ENCODE measurements at places on chromosomes 1 and 21.
A peak's percentile ranks its signal among the peaks of the same experiment; 100 is the strongest.

DNA sequence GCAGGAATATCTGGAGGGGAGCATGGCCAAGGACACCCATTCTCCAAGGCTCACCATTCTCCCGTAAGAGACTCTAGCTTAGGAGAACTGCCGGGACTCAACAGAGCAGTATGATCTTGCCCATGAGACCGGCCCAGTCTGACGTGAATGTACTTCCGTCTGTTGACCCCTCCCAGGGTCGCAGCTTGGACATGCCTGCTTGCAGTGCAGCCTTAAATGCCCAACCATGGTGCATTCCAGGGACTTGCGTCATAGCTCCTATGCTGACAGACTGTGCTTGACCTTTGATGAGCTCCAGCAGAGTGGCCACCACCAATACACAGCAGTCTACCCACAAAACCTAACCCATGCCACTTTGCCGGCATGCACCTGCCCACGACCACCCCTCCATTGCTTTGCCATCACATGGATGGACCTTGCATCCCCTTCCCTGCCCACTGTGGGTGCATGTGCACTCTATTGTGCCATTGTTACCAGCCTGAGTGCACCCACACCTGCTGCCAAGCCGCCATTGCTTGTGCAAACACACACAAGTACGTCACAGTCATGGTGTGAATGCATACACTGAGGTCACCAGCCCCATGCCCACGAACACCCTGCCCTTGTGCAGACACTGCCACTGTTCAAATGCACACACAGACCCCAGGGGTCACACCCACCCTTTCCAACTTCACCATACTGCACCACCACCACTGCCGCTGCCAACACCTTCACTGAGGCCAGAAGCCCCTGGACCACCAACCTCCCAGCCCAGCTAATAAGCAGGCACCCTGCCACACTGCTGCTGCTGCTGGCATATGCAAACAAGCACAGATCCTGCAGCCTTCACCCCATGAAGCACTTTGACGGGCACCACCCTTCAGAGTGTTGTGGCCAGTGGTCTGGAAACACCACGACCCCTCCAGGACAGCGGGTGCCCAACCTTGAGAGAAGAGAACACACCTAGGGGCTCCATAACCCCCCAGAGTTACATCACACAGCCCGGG is 1141.3 kb downstream of the BRINP3 start:
- no peak for DNase-seq

- no peak for DNase-seq
Measured at GRCh38 chr1:219374046-219374566, 200.4 kb downstream of the LYPLAL1 start.

- no peak for DNase-seq
Measured at GRCh38 chr1:62084310-62084890, 110.2 kb upstream of the L1TD1 start.

- DNase-seq = no peak
Measured at GRCh38 chr1:88169939-88170338, 514.1 kb upstream of the PKN2 start.

DNA sequence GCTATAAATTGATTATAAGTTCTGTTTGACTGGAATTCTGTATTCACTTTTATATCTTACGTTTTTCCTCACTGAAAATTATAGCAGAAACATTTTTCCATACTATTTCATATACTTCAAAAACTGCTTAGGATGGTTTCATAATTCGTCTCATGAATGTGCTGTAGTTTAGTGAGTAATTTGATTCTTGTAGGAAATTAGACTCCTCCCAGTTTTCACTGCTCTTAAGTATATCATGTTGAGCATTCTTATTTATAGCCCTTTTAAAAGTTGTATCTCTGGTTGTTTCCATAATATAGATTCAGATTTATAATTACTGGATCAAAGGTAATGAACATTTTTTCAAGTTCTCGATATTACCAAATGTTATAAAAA is 250.6 kb downstream of the FMN2 start:
- no peak for DNase-seq

DNA sequence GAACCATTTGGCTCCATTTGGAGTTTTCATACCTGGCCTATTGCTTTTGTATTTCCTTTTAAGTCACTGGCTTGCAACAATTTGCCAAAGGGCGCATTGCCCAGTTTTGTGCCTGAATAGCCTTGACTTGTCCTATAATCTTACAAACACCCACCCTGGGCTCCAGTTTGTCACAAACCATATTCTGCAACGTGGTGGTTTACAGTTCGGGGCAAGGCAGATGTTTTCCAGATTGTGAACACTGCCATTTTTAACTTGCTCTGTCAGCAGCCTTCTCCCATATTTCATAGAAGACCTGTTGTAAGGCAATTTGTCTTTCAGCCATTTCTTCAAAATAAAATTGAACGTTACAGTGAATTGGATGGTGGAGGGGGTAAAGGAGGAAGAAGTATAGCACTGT is 53.2 kb upstream of the UBE2U start:
- DNase-seq = no peak

DNA sequence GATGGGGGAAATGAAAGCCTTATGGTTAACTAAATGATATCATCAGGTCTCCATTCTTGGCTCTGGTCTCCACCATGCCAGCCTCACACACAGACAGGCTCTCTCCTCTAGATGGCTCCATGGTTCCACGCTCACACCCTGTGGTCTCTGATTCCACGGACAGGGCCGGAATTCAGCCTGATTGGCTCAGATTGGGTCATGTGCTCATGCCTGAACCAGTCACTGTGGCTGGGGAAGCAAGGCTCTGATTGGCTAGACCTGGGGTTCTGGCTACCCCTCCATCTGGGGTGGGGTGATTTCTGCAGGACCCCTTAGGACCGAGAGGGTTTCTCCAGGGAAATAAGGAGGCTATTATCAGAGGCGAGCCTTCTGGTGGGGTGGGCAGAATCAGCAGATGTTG is 277.0 kb downstream of the PTPRU start:
- peak; percentile 34 for DNase-seq

- DNase-seq = no peak
Measured at GRCh38 chr1:234504969-234505768, 26.2 kb upstream of the TARBP1 start.

- DNase-seq = no peak
Measured at GRCh38 chr1:69976896-69977295, 228.5 kb downstream of the LRRC40 start.

- DNase-seq = no peak
Measured at GRCh38 chr21:41921021-41921420, 32.8 kb downstream of the C2CD2 start.

DNA sequence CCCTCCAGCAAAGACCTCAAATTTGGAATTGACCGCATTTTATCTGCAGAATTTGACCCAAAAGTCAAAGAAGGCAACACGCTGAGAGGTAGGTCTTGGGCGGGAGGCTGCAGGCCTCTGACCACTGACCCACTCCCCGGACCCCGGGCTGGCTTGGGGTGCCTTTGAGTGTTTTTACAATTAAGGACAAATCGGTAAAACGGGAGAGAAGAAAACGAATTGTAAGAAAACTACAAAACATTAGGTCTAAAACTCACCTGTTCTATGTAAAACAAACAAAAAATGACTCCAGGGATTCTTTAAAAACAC is 1.1 kb downstream of the HLX start:
- DNase-seq = no peak

GRCh38 chr1:187114792-187115191 is 286.0 kb downstream of the PLA2G4A start:
- no peak for DNase-seq

GRCh38 chr1:222167896-222168295 is 380.0 kb downstream of the HHIPL2 start:
- no peak for DNase-seq

DNA sequence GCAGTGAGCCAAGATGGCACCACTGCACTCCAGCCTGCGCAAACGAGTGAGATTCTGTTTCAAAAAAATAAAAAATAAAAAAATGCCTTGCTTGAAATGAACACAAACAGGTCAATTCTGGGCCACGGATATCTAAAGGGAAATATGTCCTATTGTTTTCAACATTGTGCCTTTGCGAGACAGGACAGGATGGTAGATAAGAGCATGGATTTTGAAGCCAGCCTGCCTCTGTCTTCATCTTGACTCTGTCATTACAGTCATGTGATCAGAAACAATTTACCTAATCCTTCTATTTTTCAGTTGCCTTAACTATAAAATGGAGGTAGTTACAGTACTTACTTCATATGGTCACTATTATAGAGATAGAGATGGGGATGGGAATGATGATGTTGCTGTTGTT is 56.7 kb upstream of the ZSWIM5 start:
- DNase-seq = no peak

- DNase-seq = peak; percentile 83
Measured at GRCh38 chr21:25487046-25487594, 120.2 kb downstream of the MRPL39 start.

- no peak for DNase-seq
Measured at GRCh38 chr21:42563261-42563660, 49.6 kb downstream of the SLC37A1 start.

- no peak for DNase-seq
Measured at GRCh38 chr1:7586031-7586941, 184.8 kb upstream of the VAMP3 start.

GRCh38 chr1:177340601-177341067 is 169.9 kb downstream of the BRINP2 start:
- DNase-seq = peak; percentile 27

GRCh38 chr1:94125551-94126514 is 4.9 kb upstream of the ABCA4 start:
- no peak for DNase-seq

- DNase-seq = no peak
Measured at GRCh38 chr21:34280959-34281358, 82.8 kb upstream of the KCNE2 start.

- no peak for DNase-seq
Measured at GRCh38 chr1:8545078-8545477, 227.2 kb downstream of the SLC45A1 start.

- DNase-seq = peak; percentile 57
Measured at GRCh38 chr1:151494741-151495281, 16.4 kb upstream of the CGN start.

GRCh38 chr1:18899363-18900049 is 2.8 kb downstream of the ALDH4A1 start:
- DNase-seq = no peak

GRCh38 chr1:82849460-82849859 is 1048.7 kb downstream of the ADGRL2 start:
- no peak for DNase-seq

GRCh38 chr1:4481451-4481850 is 173.0 kb upstream of the AJAP1 start:
- no peak for DNase-seq

GRCh38 chr1:56129837-56130236 is 449.5 kb downstream of the PLPP3 start:
- DNase-seq = no peak

- no peak for DNase-seq
Measured at GRCh38 chr1:117587499-117588356, 18.1 kb upstream of the TENT5C start.

DNA sequence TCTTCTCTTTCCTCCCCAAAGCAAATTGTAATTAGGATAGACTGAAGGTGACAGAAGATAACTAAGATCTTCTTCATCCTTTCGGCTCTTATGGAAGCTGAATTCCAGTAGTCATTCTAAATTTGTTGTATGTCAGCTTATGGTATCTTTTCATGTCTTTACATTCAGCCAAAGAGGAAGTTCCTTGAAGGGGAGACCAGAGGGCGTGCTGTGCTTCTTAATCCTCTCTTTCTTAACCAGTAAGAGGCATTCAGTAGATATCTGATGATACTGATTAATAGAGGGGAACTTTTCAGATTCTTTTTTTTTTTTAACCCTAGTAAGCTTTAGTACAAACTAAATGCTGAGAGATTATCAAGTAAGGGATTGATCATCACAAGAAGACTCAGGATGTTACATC is 102.3 kb downstream of the OSBPL9 start:
- DNase-seq = no peak

- DNase-seq = no peak
Measured at GRCh38 chr1:19153169-19153568, 56.9 kb downstream of the UBR4 start.

- DNase-seq = no peak
Measured at GRCh38 chr1:154879038-154879421, 8.9 kb upstream of the KCNN3 start.

- no peak for DNase-seq
Measured at GRCh38 chr21:14071902-14072734, 138.6 kb downstream of the LIPI start.

DNA sequence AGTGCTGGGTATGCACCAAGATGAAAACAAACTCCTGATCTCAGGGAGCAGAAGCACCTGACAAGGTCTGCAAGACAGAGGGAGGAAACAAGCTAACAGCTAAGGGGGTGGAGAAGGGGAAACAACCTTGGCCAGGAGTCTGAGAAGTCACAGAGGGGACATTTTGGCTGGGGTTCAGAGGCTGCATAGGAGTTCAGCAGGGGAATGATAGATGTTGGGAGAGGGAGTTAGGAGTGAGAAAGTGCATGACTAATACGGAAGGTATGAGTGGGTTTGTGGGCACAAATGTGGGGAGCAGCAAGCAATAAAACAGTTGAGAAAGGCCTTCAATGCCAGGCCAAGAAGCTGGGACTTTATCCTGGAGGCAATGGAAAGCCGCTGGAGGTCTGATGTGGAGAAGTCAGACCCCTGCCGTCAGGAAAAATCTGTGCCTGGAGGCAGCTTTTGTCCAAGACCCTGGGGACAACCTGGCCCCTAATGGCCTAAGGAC is 16.4 kb downstream of the EPHA2 start:
- peak; percentile 50 for DNase-seq

GRCh38 chr1:228768355-228769000 is 33.2 kb downstream of the RHOU start:
- no peak for DNase-seq

DNA sequence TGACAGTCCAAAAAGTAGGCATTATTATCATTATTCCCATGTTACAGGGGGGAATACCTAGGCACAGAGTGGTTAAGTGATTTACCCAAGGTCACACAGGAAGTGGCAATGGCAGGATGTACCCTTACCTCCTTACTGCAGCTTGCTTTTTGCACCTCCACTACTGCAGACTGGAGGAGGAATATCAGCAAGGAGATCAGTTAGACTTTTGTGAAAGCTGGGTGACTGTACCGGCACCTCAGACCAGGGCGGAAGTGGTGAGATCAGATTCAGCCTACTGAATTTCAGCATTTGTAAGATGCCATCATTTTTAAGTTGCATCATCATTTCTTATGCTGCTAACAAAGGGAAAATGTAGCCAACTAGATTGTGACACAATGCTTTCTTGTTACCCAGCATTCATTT is 4.5 kb downstream of the ADARB1 start:
- no peak for DNase-seq

GRCh38 chr1:10033359-10033845 is 644 bp downstream of the UBE4B start:
- no peak for DNase-seq

DNA sequence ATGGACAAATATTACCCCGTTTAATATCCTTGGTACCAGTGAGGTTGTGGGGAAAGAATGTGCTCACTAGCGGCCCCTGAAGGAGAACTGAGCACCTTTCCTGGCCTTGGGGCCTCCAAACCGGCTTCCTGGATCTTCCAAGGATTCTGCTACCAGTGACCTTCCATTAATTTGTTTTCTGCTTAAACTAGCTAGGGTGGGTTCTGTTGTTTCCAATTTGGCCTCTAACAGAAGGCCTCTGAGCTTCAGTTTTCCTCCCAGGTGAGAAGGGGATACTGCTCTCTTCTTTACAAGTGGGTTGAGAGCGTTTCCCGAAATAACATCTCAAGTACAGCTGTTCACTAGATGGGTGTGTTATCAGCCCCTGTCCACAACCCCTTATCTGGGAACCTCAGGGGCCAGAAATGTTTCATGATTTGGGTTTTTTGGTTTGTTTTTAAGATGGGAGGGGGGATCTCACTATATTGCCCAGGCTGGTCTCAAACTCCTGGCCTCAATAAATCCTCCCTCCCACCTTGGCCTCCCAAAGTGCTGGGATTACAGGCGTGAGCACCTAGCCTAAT is 16.9 kb upstream of the IFNGR2 start:
- DNase-seq = no peak
